ENCODE measurements at places on chromosomes 6 and 20.

DNA sequence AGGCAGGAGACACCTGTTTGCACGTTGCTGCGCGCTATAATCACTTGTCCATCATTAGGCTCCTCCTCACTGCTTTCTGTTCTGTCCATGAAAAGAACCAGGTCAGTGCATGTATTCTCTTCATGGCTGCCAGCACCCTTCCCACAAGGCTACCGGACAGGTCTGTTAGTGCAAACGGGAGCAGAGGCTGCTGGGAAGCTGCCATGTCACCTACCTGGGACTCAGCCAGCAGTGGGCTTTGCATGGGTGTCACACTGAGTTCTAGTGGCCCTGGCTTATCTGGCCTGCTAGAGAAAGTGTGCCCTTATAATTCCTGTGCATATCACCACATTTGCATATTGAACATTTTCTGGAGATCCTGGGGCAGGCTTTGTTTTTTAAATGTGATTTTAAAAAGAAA, 24.8 kb downstream of the LYRM2 start:
- no peak for DNase-seq

- no peak for DNase-seq
Measured at GRCh38 chr20:43185901-43186300, 3.8 kb downstream of the PTPRT start.

DNA sequence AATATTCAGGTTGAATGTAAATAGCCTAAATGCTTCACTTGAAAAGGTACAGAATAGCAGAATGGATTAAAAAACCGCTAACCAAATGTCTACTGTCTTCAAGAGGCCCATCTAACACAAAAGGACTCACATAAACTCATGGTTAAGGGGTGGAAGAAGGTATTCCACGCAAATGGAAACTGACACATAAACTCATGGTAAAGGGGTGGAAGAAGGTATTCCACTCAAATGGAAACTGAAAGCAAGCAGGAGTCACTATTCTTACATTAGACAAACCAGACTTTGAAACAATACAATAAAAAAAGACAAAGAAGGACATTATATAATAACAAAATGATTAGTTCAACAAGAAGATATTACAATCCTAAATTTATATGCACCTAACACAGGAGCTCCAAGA, 38.3 kb upstream of the PKIB start:
- no peak for DNase-seq

- no peak for DNase-seq
Measured at GRCh38 chr6:81145506-81145905, 607.0 kb downstream of the TENT5A start.

- peak; percentile 21 for DNase-seq
Measured at GRCh38 chr6:34791164-34791700, 651 bp upstream of the BLTP3A start.

GRCh38 chr20:14415467-14415866, 78.1 kb upstream of the FLRT3 start:
- no peak for DNase-seq

DNA sequence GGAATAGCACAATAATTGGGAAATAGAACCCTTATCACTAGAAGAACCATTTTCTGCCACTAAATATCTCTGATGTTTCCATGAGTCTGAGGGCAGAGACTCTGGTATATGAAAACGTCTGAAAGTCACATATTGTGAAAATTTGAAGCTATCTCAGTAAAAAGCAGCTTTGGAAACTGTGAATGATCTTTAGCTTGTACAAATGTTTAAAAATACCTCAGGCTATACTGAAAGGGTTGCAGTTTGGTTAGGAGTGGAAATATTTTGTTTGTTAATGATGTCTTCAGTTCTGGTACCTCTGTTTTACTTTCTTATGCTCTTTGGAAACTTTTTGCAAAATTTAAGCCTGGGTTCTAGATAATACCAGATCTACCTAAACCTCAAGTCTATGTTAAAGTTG, 135.0 kb downstream of the SLC16A10 start:
- no peak for DNase-seq

DNA sequence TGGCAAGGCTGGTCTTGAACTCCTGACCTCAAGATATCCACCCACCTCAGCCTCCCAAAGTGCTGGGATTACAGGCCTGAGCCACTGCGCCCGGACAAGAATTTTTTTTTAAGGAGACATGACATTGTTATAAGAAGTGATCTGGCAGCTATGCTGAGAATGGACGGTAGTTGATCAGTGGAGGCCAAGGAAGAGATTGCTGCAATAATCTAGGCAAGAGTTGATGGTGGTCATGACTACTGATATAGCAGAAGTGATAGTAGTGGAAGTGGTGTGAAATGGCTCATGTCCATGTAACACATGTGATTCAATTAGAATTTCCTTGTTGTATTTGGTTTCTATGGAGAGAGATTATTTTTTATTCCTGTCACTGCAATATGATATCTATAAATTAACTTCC, 125.3 kb upstream of the CCN2 start:
- DNase-seq, result no peak
